ENCODE measurements at places on chromosomes 12 and 14.

- no peak overlapping the region for H3K4me3 ChIP-seq
- no peaks in the 10 kb centered on the region for H3K36me3 ChIP-seq
- H3K27ac ChIP-seq = no peak overlapping the region
- no peaks in the 10 kb centered on the region for H3K4me1 ChIP-seq
- H3K27me3 ChIP-seq = no peaks in the 10 kb centered on the region
Measured at GRCh38 chr12:2634471-2634870, 160.3 kb upstream of the FKBP4 start.

DNA sequence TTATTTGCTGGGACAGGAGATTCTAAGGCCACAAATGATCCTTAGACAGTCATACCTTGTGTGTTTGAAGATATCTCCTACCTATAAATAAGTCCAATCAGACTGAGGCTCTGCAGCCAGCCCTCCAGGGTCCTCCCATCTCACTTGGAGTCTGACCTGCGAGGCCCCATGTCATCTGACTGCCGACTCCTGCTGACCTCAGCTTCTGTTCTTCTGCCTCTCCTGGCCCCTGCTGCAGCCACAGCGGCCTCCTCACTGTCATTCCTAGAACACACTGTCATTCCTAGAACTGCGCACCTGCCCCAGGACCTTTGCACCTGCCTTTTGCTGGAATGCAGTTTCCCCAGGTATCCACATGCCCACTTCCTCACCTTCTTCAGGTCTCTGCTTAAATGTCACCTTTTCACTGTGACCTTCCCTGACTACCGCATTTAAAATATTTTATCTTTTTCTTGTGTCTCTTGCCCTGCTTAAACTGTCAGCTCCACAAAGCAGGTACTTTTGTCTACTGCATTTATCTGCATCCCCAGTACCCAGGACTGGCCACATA is 56.5 kb upstream of the RIN3 start:
- H3K36me3 ChIP-seq = no peaks in the 10 kb centered on the region
- H3K4me3 ChIP-seq = no peak overlapping the region
- DNase-seq = no peak
- no peak overlapping the region for H3K27ac ChIP-seq

GRCh38 chr14:36719823-36720222 is 58.2 kb downstream of the PAX9 start:
- no peak for DNase-seq
- H3K27me3 ChIP-seq = no peaks in the 10 kb centered on the region
- H3K4me1 ChIP-seq = no peaks in the 10 kb centered on the region
- H3K27ac ChIP-seq = no peak overlapping the region

DNA sequence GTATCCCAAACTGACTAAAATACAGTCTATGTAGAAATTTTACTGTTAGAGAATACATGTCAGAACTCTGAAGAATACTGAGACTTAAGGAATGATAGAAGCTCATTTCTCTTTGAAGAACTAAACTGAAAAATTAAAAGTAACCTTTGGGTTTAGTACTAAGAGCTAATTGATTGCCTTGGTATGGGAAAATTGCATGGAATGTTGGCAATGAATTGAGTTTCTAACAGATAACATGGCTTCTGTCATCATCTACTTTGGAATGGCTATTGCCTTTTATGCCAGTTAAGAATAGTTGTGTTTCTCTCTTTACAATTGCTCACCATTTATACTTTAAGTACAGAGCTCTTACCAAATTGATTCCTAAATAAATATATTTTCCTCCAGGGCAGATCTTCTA is 308.8 kb upstream of the SYT1 start:
- no peak overlapping the region for H3K27ac ChIP-seq
- DNase-seq = no peak
- H3K4me3 ChIP-seq = no peak overlapping the region
- peaks cover 16% of the 10 kb centered on the region for H3K27me3 ChIP-seq
- H3K36me3 ChIP-seq = no peaks in the 10 kb centered on the region

DNA sequence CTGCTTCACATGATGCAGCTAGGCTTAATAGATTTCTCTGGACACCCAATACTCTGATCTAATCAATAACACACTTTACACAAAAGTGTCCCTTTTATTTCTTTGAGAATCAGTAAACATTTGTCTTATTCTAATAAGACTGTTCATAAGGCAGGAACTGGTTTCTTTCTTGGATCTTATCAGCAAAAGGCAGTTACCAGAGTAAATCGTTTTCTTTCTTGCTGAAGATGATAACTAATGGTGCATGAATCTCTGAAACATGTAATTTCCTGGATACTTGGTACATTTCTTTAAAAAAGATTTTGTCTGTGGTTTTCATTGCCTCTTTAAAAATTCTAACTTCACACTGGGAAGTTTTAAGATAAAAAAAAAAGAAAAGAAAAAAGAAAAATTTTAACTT is 39.6 kb downstream of the WIF1 start:
- H3K27ac ChIP-seq = no peak overlapping the region
- no peaks in the 10 kb centered on the region for H3K36me3 ChIP-seq
- H3K4me3 ChIP-seq = no peak overlapping the region
- H3K4me1 ChIP-seq = no peaks in the 10 kb centered on the region
- peaks cover 8% of the 10 kb centered on the region for H3K27me3 ChIP-seq

DNA sequence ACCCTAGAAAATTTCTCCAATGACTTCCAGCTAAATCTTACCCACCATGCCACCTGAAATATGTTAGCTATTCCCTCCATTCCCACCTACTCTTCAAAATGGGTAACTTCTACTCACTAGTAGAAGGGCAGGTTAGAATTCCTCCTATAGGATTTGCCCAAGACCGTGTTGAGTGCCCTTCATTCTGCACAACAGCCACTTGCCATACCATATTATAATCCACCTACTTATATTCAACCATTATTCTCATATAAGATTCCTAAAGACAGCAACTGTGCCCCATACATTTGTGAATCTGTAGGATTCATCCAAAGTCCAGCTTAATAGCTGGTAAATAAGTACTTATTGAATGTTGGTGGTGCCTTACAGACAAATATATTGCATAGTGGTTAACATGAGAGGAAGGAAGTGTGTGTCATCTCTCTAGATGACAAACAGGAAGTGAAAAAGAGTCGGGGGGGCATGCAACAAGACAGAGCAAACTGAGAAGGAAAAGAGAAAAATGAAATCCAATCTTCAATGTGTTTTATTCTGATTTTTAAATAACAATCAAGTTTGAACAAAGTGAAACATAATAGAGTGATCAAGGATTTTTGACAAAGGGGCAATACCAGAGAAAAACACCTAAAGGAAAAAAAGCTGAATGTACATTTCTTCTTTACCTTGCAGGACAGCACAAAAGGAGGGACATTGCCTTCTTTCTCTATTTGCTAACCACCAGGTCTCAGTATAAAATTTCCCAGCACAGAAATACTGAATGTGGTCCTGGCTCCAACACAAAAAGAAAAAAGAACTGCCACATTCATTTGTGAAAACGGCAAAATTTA is 389.3 kb upstream of the USP15 start:
- H3K4me1 ChIP-seq = no peaks in the 10 kb centered on the region
- H3K27ac ChIP-seq = no peak overlapping the region
- no peak for DNase-seq
- no peak overlapping the region for H3K4me3 ChIP-seq

GRCh38 chr12:55969356-55969755 is 2.7 kb downstream of the CDK2 start:
- H3K27ac ChIP-seq = no peak overlapping the region
- H3K4me3 ChIP-seq = no peak overlapping the region
- DNase-seq = no peak
- peaks cover 1% of the 10 kb centered on the region for H3K36me3 ChIP-seq
- peaks cover 26% of the 10 kb centered on the region for H3K4me1 ChIP-seq

- no peak overlapping the region for H3K27ac ChIP-seq
- H3K4me1 ChIP-seq = no peaks in the 10 kb centered on the region
- no peaks in the 10 kb centered on the region for H3K27me3 ChIP-seq
Measured at GRCh38 chr12:82896277-82896676, 209.6 kb downstream of the TMTC2 start.

GRCh38 chr12:38771871-38772270 is 133.5 kb downstream of the CPNE8 start:
- no peak overlapping the region for H3K4me3 ChIP-seq
- no peaks in the 10 kb centered on the region for H3K4me1 ChIP-seq
- no peaks in the 10 kb centered on the region for H3K36me3 ChIP-seq
- no peak for DNase-seq

DNA sequence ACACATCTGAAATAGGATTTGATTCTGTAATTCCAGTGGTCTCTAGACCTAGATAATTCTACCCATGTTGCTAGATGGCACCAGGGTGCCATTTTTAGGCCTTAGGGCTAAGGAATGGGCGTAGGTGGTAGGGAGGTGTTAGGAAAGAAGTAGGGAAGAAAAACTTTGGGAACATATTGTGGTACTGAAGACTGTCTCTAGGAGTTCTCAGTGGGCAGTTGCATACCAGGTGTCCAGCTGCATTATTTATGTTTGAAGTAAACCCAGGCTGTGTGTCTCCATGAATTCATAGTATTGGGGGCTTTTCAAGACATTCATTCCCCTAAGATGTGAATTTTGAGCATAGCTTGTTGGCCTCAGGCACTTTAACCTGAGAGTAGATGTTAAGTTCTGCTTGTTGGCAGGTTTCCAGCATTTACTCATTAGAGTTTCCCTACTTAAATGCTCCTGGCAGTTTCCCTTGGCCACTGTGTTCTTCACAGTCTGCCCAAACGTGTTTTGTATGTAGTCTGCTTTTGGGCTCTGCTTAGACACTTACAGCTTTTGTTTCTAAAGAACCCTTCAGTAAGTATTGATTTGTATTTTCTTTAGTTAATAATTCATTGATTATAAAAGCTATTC is 31.5 kb upstream of the CCT2 start:
- H3K36me3 ChIP-seq = no peaks in the 10 kb centered on the region
- no peak overlapping the region for H3K27ac ChIP-seq
- no peaks in the 10 kb centered on the region for H3K4me1 ChIP-seq
- H3K27me3 ChIP-seq = no peaks in the 10 kb centered on the region
- peak; percentile 60 for DNase-seq

- no peaks in the 10 kb centered on the region for H3K4me1 ChIP-seq
- H3K27me3 ChIP-seq = no peaks in the 10 kb centered on the region
- no peak for DNase-seq
- no peak overlapping the region for H3K4me3 ChIP-seq
- H3K36me3 ChIP-seq = no peaks in the 10 kb centered on the region
- no peak overlapping the region for H3K27ac ChIP-seq
Measured at GRCh38 chr12:121514184-121514742, 66.6 kb downstream of the KDM2B start.

- no peaks in the 10 kb centered on the region for H3K36me3 ChIP-seq
- no peaks in the 10 kb centered on the region for H3K4me1 ChIP-seq
- H3K27me3 ChIP-seq = no peaks in the 10 kb centered on the region
- H3K4me3 ChIP-seq = no peak overlapping the region
- no peak for DNase-seq
Measured at GRCh38 chr12:63238892-63239291, 87.9 kb upstream of the AVPR1A start.

- no peak overlapping the region for H3K27ac ChIP-seq
- H3K27me3 ChIP-seq = no peaks in the 10 kb centered on the region
- no peaks in the 10 kb centered on the region for H3K36me3 ChIP-seq
Measured at GRCh38 chr12:130952171-130952954, 1.3 kb upstream of the ADGRD1 start.

- no peak overlapping the region for H3K4me3 ChIP-seq
- no peak overlapping the region for H3K27ac ChIP-seq
- no peaks in the 10 kb centered on the region for H3K36me3 ChIP-seq
Measured at GRCh38 chr14:55327179-55327578, 56.0 kb downstream of the FBXO34 start.

DNA sequence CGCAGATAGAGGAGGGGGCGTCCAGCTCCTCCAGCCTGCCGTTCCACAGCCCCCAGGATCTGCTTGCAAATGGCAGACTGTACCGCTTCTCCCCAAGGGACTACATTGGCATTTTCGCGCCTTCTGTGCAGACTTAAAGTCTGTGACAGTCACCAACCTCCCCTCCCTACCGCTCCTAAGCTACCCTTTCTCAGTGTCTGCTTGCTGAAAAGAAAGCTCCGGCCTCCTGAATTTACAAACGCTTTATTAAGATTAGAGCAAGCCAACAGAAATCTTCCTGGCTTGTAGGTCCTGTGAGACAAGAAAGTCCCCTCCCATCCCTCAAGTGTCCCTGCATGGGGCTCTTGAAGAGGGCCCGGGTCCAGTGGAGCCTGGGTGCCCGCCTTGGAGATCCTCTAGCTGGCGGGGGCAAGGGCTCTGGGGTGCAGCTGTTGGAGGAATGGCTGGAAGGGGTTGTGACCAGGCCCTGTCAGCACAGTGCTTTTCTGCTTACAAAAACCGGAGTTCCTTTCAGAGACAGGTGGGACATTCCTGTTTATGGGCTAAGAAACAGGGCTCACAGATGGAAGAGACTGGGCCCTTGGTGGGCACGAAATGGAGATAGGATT is 2.8 kb upstream of the DLK1 start:
- H3K36me3 ChIP-seq = no peaks in the 10 kb centered on the region
- no peak overlapping the region for H3K4me3 ChIP-seq
- peaks cover 36% of the 10 kb centered on the region for H3K27me3 ChIP-seq

GRCh38 chr12:20985399-20985798 is 145.6 kb upstream of the SLCO1B1 start:
- H3K4me3 ChIP-seq = no peak overlapping the region
- H3K36me3 ChIP-seq = no peaks in the 10 kb centered on the region
- DNase-seq = no peak
- H3K4me1 ChIP-seq = no peaks in the 10 kb centered on the region

DNA sequence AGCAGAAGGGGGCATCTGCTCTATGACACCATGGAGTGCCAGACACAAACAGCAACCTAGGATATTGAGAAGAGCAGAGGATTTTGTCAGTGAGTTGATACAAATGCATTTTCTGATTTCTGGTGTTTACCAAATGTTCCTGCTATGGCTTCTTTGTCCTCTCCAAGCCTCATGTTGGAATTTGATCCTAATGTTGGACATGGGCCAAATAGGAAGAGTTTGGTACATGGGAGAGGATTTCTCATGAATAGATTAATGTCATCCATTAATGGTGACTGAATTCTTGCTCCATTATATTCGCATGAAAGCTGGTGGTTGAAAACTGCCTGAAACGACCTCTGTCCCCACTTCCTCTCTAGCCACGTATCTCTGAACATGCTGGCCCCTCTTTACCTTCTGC is 1002.2 kb upstream of the FLRT2 start:
- H3K4me1 ChIP-seq = no peaks in the 10 kb centered on the region
- no peak for DNase-seq
- no peak overlapping the region for H3K4me3 ChIP-seq
- H3K27me3 ChIP-seq = no peaks in the 10 kb centered on the region

DNA sequence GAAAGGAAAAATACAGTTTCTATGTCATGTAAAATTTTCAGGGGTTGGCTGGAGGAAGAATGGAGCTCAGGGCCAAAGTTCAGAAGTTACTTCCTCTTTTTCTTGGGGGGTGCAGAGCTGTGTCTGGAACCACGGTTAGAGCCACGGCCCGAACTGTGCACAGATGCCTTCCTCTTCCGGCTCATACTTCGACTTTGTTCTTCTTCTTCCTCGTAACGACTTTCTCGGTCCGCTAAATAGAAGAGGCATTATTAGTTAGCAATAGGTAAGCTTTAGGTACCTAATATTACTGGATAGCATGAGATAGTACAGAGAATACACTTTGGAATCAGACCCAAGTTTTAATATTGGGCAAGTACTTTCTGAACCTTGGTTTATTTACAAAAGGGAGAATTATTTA is 31.2 kb downstream of the SUPT16H start:
- H3K4me1 ChIP-seq = no peaks in the 10 kb centered on the region
- H3K27ac ChIP-seq = no peak overlapping the region

- DNase-seq = no peak
- no peaks in the 10 kb centered on the region for H3K27me3 ChIP-seq
- no peaks in the 10 kb centered on the region for H3K4me1 ChIP-seq
- no peak overlapping the region for H3K4me3 ChIP-seq
- no peak overlapping the region for H3K27ac ChIP-seq
- no peaks in the 10 kb centered on the region for H3K36me3 ChIP-seq
Measured at GRCh38 chr14:98955741-98956070, 316.3 kb downstream of the BCL11B start.
